ENCODE measurements at places on chromosomes 2 and 18.

- DNase-seq = no peak
Measured at GRCh38 chr2:28594000-28594331, 98.1 kb downstream of the PLB1 start.

DNA sequence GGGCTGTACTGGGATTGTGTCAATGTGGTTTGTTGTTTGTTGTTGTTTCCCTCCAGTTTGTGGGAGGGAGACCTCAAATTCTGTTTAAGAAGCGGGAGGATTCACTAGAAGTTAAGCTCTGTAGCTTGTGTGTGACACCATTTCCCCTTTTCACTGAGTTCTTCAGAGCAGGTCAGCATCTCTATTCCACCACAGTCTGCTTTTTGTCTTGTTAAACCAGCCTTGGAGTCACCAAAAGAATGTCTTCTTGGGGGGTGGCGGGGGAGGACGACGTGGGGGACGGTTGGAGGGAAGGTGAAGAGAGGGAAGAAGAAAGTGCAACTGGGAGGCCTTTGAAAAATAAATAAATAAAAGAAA, 2.3 kb upstream of the BCL11A start:
- no peak for DNase-seq

DNA sequence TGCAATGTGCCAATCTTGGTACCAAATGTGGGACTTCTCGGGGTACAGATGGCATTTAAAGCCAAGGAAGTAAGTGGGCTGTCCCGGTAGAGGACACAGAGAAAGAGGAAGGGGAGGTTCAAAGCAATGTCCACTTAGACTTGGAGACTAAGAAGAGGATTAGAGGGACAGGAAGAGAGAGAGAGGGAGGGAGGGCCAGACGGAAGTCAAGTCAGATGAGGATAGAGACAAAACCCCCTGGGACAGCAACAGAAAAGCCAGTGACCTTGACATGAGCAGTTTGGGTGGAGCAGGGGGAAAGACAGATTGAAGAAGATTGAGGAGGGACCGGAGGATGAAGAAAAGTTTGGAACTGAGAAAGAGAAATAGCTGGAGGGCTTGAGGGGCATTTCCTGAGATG, 164.5 kb downstream of the NCK2 start:
- no peak for DNase-seq

DNA sequence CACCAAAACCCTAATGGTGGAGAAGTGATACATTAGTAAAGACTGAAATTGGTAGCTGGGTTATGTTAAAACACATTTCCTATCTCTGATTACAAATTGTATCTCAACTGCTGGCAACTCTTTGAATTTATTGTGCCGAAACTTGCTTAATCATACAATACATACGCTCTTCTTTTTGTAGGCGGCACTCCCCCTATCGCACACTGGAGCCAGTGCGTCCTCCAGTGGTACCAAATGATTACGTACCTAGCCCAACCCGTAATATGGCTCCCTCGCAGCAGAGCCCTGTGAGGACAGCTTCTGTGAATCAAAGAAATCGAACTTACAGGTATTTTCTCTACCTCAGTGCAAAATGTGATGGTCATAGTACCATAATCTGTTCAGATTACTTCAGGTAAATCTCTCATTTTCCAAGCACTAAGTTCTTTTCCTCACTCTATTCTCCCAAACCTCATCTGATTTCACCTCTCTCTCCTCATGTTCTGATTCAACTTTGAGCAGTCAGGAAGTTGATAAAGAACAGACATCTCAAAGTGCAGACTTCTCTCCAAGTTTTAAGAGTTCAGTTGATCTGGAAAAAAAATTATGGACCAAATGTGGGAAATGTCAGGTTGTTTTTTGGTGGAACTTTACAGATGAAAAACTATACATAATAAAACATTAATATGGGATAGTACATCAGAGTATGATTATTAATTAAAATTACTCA, 66.5 kb downstream of the ABI2 start:
- no peak for DNase-seq

GRCh38 chr2:231390667-231391066, 4.8 kb upstream of the B3GNT7 start:
- no peak for DNase-seq

GRCh38 chr2:2542966-2543611, 212.0 kb upstream of the MYT1L start:
- DNase-seq = no peak

DNA sequence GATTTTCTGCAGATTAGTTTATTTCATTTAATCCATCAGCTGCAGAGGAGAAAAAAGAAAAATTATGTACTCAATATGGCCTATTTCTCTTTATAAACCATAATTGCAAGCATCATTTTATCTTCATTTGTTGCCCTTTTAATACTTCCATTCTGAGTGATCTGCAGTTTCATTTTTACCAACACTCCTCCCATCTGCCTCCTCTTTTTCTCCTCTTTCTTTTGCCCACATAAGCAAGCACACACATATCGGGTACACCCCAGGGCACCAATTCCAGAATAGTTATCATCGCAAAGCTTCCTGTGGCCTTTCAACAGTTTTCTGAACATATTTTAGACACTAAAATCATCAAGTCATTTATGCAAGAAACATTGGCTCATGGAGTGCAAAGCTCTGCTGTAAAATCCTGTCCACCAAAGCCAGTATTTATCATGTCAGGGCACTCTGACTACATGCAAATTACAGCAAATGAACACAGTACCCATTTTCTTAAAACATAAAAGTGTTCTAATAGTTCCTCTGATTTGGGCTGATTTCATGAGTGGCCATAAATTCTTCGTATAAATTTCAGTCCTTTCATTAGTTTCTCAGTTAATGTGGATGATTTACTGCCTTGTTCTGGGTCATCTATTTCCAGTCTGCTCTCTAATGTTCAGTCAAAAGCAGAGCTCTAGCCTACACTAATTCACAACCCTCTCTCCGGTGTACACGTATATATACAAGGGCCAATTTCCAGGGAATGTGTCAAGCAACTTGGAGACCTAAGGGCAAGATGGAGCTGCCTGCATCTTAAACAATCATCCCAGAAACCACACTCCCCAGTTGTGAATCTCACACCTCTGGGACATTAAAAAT, 281.3 kb downstream of the STK39 start:
- no peak for DNase-seq

DNA sequence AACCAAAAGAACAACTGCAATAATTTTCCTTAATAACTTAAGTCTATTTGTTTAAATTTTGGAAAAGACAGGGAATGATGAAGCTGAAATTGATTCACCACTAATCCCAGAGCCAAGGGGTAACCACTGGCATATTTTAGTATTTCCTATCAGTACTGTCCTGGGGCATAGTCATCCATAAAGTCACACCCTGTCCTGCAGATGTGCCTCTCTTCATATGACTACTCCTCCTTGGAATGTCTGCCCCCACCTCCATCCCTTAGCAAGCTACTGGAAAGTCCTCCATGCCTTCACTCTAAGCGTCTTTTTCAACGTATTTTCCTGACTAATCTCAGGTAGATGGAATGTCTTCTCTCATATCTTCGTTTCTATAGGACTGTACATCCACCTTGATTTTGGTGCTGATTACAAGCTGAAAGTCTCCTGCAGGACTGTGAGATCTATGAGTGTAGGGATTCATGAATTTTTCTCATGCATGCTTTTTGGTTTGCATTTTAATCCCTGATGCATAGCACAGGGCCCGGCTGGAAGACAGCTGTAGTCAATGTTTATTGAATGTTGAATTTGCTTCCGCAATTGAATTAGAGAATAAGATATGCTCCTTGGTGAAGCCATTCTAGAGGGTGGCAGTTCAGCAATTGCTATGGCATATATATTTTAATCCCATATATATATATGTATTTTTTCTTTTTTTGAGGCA, 85.6 kb downstream of the MOGAT1 start:
- no peak for DNase-seq

DNA sequence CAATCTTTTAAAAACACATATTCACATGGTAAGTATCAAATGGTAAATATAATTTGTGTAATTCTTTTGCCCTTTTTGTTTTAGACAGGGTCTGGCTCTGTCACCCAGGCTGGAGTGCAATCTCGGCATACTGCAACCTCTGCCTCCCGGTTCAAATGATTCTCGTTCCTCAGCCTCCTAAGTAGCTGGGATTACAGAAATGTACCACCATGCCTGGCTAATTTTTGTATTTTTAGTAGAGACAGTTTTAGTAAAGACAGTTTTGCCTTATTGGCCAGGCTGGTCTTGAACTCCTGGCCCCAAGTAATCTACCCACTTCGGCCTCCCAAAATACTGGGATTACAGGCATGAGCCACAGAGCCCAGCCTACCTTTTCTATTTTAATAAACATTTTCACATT, 182.2 kb downstream of the MYCN start:
- DNase-seq = no peak

- no peak for DNase-seq
Measured at GRCh38 chr2:54512663-54513362, 56.7 kb downstream of the SPTBN1 start.

GRCh38 chr18:58670404-58671110, 708 bp upstream of the MALT1 start:
- no peak for DNase-seq

DNA sequence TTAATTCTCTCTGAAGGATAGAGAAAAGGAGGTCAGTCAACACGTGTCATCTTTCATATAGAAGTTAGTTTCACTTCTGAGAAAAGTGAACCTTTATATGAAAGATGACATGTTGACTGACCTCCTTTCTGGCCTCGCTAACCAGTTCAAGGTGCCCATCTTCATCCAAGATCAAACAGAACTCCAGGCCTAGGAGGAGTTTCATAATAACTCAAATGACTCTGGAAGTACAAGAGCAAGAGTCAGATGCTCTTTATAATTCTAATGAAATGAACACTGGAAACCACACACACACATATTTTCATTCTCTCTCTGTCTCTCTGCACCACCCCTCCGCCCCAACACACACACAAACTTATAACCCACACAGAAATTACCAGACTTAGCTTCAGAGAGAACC, 16.3 kb downstream of the ANKRD44 start:
- no peak for DNase-seq

- DNase-seq = no peak
Measured at GRCh38 chr18:31040686-31041270, 1.8 kb downstream of the DSC3 start.

DNA sequence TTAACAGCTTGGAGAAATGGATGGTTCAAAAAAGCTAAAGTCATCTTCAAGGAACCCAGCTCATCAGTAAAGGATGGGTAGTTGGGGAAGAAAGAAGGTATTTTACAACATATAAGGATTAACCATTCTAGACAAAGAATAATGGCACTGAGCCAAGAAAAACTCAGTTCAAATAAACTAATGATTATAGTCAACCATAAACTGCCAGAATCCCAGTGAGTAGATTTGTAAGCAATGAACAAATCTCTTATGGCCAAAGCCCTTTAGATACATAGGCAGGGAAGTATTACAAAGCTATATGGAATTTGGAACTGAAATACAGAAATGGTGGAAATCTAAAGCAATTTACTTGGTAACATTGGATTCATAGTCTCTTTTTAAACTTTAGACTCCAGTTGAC, 92.4 kb upstream of the ZFP36L2 start:
- no peak for DNase-seq

DNA sequence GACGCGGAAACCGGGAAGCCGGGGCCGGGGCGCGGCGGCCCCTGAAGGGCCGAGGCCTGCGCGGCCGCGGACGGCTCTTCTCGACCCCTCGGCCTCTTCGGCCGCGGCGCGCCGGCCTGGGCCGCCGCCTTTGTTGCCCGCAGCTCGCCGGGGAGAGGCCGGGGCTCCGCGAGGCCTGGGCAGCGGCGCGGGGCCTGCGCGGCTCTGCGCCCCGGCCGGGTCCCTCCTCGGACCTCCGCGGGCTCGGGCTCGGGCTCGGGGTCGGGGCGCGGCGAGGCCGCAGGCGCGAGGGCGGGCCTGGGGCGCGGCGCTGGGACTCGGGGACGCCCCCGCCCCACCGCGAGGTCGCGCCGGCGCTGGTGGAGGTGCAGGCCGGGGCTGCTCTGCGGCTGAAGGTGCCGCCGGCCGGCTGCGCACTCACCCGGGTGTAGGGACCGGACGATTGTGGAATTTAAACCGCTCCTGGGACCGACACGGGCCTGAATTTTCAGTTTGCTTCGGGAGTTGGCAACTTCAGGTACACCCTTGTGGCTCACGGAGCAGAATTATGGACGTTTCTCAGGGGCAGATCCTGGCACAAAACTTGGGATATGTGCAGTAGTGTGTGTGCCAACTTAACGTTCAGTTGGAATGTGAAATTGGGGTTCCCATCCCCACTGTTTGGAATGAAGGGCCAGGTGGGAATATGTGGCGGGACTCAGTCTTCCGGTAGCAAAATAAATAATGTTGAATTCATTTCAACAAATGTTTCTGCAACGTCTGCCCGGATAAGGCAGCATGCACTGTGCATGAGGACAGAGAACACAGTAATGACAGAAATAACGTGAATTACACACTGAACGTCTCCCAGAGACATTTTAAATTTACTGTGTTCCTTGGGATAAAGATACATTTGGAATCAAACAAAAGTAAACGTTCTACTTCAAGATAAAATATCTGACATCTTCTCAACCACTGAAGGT, 787 bp downstream of the SOCS6 start:
- DNase-seq = no peak

- no peak for DNase-seq
Measured at GRCh38 chr2:45498661-45499550, 112.2 kb downstream of the SRBD1 start.

GRCh38 chr2:74789271-74789670, 44.7 kb upstream of the HK2 start:
- DNase-seq = no peak

GRCh38 chr2:202418511-202418910, 42.4 kb downstream of the BMPR2 start:
- DNase-seq = no peak

GRCh38 chr2:26245810-26246209, 1.1 kb downstream of the HADHB start:
- DNase-seq = no peak

- DNase-seq = no peak
Measured at GRCh38 chr2:15914596-15915385, 25.6 kb upstream of the MYCN start.

- DNase-seq = no peak
Measured at GRCh38 chr18:43812627-43813026, 535.3 kb upstream of the SYT4 start.

GRCh38 chr18:11885278-11885947, 22.7 kb downstream of the MPPE1 start:
- DNase-seq = no peak

DNA sequence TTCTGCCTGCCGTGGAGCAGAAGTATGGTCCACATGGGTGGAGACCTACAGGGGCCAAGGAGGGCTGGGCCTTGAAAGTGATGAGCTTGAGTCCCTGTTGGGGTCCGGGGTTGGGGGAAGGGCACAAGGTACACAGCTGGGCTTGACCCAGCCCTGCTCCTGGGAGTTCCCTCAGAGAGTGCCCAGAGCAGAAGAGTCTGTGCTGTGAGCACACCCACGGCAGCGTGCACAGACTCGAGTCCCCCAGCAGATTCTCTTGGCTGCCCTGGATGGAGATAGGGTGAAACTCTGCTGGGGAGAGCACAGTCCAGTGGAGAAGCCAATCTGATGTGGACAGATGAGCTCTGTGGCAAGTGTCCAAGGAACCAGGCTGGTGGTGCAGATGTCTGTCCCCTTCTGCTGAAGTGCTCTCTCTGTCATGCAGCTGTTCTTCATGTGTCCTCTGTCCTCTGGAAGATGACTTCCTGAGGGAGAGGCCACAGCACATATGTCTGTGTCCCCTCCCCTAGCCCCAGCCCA, 27.5 kb downstream of the INPP4A start:
- DNase-seq = no peak

- DNase-seq = no peak
Measured at GRCh38 chr2:66324909-66325528, 109.9 kb upstream of the MEIS1 start.

GRCh38 chr2:85697716-85698115, 3.6 kb downstream of the GNLY start:
- no peak for DNase-seq

GRCh38 chr2:142425551-142425950, 294.7 kb upstream of the LRP1B start:
- no peak for DNase-seq
